AG08395 (cell line): ENCODE measurements at places on chromosomes 3 and 15.

DNA sequence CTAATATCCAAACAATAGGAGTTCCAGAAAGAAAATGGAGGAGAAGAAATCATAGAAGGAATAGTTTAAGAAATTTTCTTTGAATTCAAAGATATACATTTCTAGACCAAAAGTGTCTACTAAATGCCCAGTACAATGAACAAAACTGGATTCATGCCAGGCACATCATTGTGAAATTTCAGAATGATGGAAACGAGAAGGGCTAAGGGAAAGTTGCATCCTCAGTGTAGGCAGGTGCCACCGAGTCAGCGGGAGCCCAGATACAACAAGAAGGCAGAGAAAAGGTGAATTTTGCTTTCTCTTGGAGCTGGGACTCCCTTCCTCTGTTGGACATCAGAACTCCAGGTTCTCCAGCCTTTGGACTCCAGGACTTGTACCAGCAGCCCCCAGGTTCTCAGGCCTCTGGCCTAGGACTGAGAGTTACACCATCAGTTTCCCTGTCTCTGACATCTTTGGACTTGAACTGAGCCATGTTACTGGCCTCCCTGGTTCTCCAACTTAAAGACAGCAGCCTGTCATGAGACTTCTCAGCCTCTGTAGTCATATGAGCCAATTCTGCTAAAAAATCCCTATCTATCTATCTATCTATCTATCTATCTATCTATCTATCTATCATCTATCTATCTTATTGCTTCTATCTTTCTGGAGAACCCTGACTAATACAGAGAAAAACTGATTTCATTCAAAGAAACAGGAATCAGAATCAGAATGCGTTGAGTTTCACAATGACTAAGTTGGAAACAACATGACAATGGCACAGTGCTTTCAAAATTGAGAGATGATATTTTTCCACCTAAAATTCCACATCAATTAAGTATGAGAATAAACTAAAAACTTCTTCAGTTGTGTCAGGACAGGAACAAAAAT lies 207.7 kb downstream of the FAM43A start:
- no peak for DNase-seq

DNA sequence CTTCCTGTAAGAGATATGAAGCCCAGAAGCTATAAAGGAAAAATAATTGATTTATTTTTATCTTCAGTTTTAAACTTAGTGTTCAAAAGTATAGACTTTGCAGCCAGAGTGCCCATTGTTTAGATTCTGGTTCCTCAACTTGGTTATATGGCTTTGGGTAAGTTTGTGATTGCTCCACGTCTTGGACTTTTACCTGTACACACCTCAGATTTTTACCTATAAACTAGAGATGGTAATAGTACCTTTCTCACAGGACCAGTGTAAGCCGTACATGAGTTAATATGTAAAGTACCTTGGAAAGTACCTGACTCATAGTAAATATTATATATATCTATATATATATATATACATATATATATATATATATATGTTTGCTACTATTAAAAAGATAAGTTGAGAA lies 283.8 kb downstream of the RAP2B start:
- no peak for DNase-seq

DNA sequence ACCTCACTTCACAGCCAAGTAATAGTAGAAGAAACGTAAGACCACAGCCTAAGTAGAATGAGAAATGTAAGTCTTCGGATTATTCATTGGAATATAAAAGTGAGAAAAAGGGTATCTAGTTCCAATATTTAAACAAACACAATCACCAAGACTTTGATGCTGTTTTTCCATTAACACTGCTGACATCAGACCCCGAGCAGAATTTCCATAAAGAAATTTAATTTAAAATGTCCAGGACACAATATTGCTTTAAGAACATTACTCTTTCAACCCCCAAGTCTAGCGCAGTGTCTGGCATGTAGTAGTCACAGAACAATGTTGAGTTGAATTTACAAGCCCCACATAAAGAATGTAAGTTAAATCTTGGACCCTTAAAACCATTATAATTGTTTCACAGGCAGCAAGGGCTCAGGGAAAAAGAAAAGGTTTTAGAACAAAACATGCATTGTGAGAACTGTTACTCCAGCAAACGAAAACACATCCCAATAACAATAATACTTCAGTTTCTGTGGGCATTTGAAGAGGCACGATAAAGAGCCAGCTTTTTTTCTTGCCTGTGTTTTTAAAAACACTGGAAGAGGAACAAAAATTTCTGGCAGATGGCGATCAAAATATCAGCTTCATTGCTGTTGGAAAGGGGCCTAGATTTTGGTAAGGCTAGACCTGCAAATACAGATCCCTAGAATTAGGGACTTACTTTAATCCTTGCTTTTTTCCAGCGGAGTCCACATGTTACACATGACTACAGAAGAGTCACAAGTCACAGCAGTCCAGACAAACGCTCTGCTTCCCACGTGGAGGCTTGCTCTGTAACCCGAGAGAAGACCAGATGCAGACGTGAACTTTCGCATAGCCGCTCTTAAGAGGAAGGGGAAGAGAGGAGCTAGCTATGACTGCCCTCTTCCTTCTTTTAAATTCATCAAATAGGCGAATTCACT lies 77.9 kb upstream of the IGSF10 start:
- peak; percentile 39 for DNase-seq

- peak; percentile 31 for DNase-seq
Measured at GRCh38 chr3:73484656-73485248, 140.0 kb downstream of the PDZRN3 start.

- DNase-seq = peak; percentile 21
Measured at GRCh38 chr3:13093687-13094086, 20.5 kb upstream of the IQSEC1 start.

DNA sequence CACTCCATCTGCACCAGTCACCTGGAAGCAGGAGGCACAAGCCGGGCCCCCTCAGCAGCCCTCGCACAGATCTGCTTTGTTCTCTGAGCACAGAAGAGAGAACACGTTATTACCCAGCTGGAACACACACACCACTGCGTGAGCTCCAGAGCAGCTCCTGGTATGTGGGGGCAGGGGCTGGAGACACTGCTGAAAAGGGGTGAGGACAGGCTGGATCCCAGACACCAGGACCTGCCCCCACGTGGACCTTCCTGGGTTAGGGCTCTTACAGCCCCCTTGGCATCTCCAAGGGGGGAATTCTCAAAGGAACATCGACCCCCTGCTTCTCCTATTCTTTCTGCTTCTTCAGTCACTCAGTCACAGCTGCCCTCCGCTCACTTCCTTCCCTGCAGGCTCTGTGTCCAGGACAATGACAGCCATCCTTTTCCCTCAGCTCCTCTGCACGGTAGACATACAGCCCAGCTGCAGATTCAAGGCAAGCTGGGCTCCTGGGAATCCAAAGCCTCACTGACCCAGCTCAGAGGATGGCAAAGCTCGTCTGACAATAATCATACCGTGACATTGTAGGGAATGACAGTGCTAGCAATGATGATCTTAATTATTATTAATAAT lies 33.7 kb downstream of the PRR20G start:
- no peak for DNase-seq

GRCh38 chr15:95168951-95169431 lies 937.6 kb downstream of the MCTP2 start:
- no peak for DNase-seq

GRCh38 chr15:92149029-92149428 lies 244.7 kb upstream of the ST8SIA2 start:
- DNase-seq = peak; percentile 84

- DNase-seq = no peak
Measured at GRCh38 chr3:100538339-100538706, 45.9 kb downstream of the TMEM45A start.

DNA sequence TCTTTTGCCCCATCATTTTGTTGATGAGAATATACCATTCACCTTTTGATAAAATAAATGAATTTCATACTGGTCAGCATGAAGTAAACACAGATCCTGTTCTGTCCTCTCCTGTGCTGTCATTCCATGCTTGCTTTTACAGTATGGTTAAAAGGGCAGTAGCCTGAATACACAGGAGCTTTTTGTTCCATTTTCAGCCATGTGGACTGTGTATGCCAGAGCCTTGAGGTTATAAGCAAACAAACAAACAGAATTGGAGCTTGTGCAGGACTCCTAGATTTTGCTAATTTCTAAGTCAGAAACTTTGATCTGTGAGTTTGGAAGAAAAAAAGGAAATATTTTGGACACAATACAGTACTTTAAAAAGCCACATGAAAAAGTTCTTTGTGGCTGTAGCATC lies 91.9 kb downstream of the LRRC28 start:
- DNase-seq = no peak

DNA sequence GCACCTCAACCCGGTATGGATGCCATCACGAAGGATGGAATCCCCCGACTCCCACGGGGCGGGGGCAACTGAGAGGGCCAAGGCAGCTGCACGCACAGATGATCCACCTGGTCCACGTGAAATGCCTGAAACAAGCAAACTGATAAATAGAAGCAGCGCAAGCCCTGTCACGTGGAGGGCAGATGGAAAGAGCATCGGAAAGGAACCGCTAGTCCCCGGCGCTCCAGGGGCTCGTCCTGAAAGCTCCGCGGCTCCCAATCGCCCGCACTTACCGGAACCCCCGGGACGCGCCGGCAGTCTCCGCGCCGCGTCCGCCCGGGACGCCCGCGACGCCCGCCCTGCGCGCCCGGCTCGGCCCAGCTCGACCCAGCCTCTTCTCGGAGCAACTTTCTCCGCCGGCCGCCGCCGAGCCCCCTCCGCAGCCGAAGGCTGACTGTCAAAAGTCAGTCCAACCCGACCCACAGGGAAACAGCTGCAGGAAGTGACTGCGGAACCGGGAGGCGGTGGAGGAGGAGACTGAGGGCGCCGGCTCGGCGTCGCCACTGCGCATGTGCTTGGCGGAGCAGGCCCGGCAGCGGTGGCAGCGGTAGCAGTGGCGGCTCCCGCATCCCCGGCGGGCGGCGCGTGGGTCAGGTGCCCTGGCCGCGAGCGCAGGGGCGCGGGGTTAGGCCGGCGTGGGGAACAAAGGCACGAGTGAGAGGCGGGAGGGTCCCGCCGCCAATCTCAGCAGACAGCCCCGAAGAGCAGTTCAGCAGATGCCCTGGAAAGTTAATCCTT lies at the start of gene ZMAT3:
ZMAT3 (minus strand) TSS at position 487 of the 777 bp plus-strand sequence. CDS start 4,057 bp downstream, outside the sequence.
- DNase-seq = peak; percentile 95
